ENCODE measurements at places on chromosomes 5 and 9.

- no peak for DNase-seq
Observed at GRCh38 chr5:131795228-131795627, 1.6 kb downstream of the FNIP1 start.

DNA sequence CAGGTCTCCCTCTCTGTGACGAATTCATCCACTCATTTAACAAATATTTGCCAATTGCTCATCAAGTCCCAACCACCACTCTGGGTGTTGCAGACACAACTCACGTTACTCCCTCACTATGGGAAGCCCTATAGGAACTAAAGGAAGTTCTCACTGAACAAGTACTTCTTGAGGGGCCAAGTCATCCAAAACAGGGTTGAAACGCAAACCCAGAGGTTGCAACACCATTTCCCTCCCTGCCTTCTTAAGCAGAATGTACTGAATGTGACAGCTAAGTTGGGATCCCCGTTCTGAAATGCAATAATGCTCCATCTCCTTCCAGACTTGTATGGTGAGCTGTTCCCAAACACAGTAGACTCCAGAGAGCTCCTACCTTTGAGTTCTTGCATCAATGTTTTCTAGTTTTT lies 34.3 kb downstream of the EPB41L4B start:
- DNase-seq: no peak

DNA sequence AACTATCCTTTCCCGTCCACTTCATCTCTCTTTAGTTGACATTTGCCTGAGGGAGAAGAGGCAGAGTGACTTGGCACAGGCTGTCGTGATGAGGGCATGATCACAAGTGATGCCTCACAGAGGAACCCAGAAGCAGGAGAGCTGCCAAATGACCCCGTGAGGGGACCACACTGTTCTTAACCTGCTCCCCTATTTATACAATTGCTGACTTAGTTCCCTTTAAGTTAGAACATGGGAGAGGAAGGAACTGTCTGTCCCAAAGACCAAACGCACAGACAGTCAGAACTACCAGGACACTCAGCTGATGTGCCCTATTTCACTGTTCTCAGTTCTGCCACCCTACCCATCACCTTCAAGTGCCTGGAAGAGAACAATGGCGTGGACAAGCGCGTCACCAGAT lies 73.7 kb downstream of the SLC1A3 start:
- DNase-seq: no peak

- DNase-seq: no peak
Observed at GRCh38 chr9:120353506-120353905, 226.5 kb downstream of the CDK5RAP2 start.

Data from CD4-positive, alpha-beta T cell treated with Interleukin-15 for 4 hours (primary cell).